Hematopoietic multipotent progenitor cell treated with erythropoietin and hydrocortisone succinate and interleukin-3 and kit ligand, for 6 days (in vitro differentiated cells): ENCODE measurements at places on chromosomes 6 and 20.

- DNase-seq: no peak
These were observed 348.3 kb downstream of the BCKDHB start for GRCh38 chr6:80454661-80455365.

DNA sequence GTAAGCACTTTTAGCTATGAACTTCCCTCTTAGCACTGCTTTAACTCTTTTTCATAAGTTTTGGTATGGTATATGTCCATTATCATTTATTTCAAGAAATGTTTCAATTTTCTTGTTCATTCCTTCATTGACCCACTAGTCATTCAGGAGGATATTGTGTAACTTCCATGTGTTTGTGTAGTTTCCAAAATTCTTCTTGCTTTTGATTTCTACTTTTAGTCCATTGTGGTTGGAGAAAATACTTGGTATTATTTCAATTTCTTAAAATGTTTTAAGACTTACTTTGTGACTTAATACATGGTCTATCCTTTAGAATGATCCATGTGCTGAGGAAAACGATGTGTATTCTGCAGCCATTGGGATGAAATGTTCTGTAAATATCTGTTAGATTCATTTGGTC, 176.5 kb downstream of the CENPW start:
- DNase-seq: no peak

DNA sequence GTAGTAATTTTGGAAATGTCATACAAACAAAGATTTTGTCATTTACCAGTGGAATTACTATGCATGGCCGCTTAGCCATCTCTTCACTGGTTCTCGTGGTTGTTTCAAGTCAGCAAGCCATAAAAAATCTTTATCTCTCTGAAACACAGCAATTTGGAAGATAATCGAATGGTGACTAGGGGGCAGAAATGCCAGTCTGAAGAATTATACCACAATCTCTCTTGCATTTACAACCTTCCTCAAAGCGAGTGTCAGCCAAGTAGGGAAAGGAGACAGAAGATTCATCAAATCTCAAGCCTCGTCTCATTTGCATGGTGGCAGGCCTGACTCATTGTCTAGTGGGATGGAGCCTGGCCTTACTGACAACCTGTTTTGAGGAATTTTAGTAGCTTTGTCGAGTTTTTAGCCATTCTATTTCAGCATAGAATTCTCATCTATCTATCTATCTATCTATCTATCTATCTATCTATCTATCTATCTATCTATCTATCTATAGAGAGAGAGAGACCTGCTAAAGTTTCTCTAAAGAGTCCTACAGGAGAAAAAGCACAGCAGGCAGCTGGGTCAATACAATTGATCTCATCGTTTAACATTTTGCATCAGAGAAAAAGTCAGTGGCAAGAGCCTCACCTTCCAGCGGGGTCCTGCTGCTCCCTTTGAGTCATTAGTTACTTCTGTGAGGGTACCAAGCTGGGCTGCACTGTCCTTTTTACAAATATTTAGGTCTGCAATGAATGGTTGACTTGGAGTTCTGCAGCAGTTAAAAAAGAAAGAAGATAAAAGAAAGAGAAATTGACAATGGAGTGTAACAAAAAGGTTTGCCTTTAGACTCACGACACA, 572.8 kb downstream of the TFAP2A start:
- no peak for DNase-seq

DNA sequence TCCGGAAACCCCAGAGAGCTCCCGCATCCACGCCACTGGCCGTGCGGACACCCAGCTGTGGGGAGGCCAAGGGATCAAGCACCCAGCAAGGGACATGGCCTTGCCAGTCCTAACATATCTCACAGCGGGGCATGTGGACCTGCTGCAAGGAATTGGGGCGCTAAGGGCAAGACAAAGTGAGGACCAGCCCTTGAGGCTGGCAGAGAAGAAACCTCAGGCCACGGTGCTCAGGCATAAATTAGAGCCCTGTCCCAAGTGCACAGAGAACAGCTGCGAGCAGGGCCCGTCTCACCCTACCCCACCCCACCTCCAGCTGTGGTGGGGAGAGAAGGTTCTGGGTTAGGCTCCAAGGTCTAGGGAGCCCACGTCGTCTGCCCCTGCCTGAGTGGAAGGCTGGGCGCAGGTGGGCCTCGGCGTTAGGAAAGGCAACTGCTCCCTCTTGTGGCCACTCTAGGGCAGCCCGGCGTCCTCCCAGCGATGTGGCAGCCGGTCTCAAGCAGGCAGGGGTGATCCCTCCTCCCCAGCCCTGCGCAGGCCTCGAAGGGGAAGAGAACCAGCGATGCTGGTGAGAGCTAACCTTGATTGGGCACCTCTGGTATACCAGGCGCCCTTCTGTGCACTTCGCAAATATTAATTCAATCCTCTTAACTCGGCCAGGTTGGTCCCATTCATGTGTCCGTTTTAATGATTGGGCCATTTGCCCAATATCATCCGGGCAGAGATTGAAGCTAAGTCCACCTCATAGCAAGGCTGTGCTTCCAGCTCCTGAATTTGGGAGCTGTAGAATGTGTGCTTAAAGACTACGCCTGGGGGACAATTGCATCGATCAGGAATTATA, 235.8 kb downstream of the NFATC2 start:
- peak; percentile 83 for DNase-seq

GRCh38 chr6:149223120-149223903, 94.2 kb upstream of the TAB2 start:
- no peak for DNase-seq

DNA sequence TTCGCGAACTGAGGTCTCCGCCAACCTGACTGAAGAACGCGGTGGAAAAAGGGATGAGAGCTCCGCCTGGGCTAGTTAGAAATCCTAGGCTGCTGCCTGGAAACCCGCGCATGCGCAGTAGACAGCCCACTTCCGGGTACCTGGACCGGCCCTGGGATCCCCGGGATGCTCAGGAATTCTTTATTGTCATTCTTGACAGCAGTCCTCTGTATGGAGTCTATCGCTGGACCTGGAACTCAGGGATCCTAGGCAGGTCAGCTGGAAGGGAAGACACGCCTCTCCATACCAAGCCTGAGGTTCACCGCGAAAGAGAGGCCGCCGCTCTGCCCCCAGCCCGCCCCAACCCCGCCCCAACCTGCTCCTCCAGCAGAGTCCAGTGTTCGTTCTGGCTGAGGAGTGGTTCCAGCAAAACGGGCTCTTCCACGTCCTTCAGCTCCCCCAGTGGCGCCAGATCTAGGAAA, 1379.2 kb upstream of the DEFB115 start:
- peak; percentile 4 for DNase-seq

- DNase-seq: no peak
These were observed 240.9 kb upstream of the RNF217 start for GRCh38 chr6:124721331-124721730.

DNA sequence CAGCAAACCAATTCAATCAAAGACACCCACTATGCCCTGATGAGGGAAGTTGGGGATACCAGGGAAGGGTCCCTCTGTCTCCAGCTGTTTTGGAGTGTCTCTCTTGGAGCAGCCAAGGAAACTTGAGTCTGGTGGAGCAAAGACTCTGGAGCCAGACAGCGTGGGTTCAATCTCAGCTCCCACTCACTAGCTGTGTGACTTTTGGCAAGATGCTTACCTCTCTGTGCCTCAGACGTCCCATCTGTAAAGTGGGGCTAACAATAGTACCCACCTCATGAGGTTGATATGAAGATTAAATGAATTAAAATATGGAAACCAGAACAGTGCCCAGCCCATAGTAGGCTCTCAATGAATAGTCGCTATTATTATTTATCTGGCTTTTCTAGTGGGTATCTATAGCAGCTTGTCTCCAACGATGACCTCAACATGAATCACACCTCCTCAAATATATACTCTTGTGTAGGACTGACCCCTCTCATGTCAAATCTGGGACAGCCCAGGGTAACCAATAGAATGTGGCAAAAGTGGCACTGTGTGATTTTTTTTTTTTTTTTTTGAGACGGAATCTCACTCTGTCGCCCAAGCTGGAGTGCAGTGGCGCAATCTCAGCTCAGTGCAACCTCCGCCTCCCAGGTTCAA, 99.2 kb upstream of the FOXP4 start:
- no peak for DNase-seq

- DNase-seq: no peak
These were observed 66.0 kb downstream of the BACH2 start for GRCh38 chr6:90230548-90231215.

GRCh38 chr20:58436868-58437645, 48.0 kb downstream of the VAPB start:
- DNase-seq: no peak

GRCh38 chr20:59428441-59429205, 128.2 kb downstream of the EDN3 start:
- peak; percentile 35 for DNase-seq

- DNase-seq: no peak
These were observed 13.2 kb downstream of the DNAJC5 start for GRCh38 chr20:63908008-63908682.

GRCh38 chr20:44629017-44629385, 22.5 kb downstream of the ADA start:
- no peak for DNase-seq

- DNase-seq: no peak
These were observed 21.3 kb downstream of the SPATA2 start for GRCh38 chr20:49894073-49894470.

GRCh38 chr6:21764989-21765388, 171.4 kb downstream of the SOX4 start:
- DNase-seq: no peak

DNA sequence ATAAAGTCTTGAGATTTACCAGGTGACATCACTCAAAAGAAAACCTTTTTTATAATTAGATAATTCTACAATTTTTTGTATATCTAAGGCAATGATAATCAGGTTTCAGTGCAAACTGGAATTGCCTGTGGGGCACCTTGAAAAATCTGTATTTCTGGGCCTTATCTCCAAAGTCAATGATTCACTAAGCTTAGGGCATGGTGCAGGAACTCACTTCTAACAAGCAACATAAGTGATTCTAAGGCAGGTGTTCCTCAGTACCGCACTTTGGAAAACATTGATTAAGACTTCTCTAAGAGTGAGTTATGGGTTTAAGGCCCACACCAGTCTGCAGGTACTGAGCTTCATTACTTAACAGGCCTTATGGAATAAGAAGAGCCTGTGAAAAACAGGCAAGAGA, 115.3 kb downstream of the COL12A1 start:
- no peak for DNase-seq

DNA sequence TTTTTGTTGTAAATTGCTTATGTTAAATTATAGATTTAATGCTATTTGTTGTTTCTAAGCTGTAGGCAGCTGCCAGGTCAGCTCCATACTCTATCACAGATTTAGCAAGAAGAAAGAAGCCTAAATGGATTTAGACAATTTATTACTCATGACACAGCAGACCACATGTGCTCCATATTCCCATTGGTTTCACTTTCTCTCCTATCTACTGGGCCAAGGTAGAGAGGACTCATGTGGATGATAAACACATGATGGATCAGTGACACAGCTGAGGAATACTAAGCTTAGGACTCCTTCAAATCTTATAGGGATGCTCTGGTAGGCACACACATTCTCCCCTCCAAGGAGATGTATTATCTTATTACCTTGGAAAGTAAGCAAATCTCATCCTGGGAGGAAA, 553.0 kb upstream of the ADGRB3 start:
- DNase-seq: no peak

GRCh38 chr6:35356391-35356790, 14.0 kb downstream of the PPARD start:
- no peak for DNase-seq

DNA sequence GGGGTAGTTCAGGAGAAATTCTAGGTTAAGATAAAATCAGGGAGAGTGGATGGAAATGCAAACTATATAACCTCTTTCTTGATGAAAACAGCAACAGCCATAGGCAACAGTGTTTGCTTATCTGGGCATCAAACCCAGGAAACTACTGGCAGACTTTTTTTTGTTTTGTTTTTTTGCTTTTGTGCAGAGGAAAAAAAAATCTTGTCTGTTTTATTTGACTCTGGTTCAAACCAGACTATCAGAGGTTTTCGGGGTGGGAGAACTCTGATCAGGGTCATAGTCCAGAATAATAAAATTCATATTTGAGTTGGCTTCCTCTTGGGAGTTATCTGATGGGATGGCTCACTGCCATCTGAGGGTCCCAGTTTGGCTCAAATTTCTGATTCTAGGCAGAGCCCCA, 88.8 kb upstream of the ZNFX1 start:
- DNase-seq: no peak

DNA sequence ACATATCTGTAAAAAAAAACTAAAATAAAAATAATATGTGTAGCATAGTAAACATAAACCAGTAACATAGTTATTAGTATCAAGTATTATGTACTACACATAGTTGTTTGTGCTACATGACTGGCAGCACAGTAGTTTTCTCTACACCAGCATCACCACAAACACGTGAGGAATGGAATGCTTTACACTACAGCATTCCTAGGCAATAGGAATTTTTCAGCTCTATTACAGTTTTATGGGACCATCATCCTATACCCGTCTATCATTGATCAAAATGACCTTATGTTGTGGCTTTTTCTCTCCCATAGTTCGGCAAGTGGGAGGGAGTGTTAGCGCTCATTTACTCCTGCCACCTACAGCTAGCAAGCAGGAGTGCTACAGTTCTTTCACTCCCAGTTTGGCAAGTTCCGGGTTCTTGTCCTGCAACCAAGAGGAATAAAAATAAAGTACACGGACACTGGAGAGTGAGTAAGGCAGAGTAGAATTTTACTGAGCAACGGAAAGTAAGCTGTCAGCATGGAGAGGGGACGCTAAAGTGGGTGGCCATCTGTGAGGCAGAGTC, 196.8 kb upstream of the HSF2 start:
- no peak for DNase-seq

GRCh38 chr6:25612666-25613065, 39.3 kb upstream of the SCGN start:
- DNase-seq: no peak

- DNase-seq: no peak
These were observed 5.7 kb downstream of the HELZ2 start for GRCh38 chr20:63568170-63568981.

- peak; percentile 54 for DNase-seq
These were observed 61.2 kb downstream of the C6orf52 start for GRCh38 chr6:10633216-10633615.

DNA sequence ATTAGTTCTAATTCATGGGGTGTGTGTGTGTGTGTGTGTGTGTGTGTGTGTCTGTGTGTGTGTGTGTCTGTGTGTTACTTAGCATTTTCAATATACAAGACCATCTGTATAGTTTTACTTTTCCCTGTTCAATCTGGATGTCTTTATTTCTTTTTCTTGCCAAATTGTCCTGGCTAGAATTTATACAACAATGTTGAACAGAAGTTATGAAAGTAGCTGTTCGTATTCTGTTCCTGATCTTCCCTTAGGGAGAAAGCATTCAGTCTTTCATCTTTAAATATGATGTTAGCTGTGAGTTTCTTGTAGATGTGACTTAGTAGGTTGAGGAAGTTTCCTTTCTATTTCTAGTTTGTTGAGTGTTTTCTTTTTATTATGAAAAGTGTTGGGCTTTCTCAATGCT, 334.7 kb upstream of the RNF24 start:
- DNase-seq: no peak
